ENCODE measurements at places on chromosomes 11 and 22.

- DNase-seq, result no peak
Measured at GRCh38 chr11:62556875-62557631, 10.4 kb upstream of the AHNAK start.

GRCh38 chr22:38601221-38601764 lies 31.3 kb upstream of the DMC1 start:
- no peak for DNase-seq

- no peak for DNase-seq
Measured at GRCh38 chr11:96338910-96339705, 3.9 kb downstream of the MAML2 start.

- DNase-seq, result peak; percentile 71
Measured at GRCh38 chr11:64887757-64888405, 9.5 kb upstream of the EHD1 start.

DNA sequence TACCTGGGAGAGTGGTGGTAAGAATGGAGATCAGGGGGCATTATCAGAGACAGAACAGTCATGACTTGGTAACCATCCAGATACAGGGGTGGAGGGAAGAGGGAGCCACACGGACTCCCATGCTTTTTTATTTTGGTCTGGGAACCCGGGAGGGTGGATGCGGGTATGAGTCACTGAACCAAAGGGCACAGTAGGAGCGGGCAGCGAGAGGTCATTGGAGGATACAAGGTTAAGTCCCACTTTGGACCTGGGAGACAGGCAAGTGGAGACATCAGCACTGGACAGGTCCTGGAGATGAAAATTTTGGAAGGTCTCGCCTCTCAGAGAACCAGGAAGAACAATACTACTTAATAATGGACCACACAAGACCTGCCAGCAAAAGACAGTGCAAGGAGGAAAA lies 6.7 kb downstream of the HDHD5 start:
- DNase-seq, result no peak

GRCh38 chr22:30885591-30885990 lies 83.0 kb downstream of the MORC2 start:
- DNase-seq, result no peak

DNA sequence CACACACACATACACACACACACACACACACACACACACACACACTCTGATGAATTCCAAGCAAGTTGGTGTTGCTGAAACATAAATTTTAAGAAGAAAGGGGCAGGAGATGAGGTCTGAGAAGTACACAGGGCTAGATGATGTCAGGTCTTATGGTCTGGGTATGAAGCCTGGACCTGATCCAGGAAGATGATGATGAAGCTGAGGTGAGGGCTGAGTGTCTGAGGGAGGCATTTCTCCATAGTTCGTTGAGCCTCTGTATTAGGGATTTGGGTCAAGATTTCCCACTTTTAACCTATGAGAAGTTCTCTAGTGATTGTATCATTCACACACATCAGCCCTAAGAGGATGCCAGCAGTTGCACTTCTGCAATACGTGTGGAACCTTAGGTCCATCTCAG lies 32.6 kb downstream of the KREMEN1 start:
- no peak for DNase-seq

DNA sequence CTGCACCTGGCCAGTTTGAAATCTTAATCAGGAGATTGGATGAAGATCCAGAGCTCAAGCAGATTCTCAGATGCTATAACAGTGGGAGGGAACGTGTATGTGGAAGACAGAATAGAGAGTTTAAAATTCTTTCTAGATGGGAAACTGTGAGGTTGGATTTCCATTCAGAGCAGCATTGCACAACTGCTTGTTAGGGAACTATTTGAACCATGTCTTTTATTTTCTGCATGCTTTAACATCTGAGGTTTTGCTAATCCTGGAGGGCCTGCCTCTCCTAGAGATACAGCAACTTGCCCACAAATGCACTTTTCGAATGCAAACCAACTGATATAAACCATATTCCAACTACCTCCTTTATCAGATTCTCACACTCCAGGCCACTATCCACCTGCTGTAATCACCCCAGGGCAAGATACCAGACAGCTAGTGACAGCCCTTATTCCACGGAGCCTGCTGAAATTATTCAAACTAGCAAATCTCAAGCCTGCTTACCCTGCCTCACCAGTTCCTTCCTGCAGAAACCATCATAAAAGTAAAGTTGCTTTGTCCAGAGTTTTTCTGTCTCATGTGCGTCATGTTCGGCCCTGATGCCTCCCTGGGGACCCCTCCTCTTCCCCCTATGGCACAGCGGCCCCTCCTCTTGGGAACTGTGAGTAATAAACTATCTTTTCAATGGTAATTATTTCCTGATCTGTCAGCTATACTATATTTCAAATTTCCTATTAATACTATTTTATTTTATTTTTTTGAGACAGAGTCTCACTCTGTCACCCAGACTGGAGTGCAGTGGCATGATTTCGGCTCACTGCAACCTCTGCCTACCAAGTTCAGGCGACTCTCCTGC lies 18.4 kb upstream of the SEC14L4 start:
- no peak for DNase-seq

- DNase-seq, result peak; percentile 38
Measured at GRCh38 chr11:47216121-47216798, 1.5 kb downstream of the DDB2 start.

DNA sequence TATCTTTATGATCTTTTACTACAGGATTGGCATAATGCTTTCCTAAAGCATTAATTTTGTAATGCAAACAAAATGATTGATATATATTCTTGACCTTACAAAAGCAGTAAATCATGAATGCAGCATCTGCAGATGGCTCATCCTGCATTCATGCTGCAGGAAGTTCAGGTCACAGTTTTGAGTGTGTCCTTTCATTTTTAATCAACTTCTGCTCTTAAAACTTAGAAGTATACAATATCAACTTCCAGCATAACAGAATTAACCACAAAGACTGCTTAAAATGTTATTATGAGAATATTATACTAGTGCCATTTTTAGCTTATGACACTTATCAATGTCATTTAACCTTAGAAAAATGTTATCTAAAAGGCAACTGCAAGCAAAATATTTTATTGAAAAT lies 54.0 kb downstream of the SLC36A4 start:
- DNase-seq, result no peak

DNA sequence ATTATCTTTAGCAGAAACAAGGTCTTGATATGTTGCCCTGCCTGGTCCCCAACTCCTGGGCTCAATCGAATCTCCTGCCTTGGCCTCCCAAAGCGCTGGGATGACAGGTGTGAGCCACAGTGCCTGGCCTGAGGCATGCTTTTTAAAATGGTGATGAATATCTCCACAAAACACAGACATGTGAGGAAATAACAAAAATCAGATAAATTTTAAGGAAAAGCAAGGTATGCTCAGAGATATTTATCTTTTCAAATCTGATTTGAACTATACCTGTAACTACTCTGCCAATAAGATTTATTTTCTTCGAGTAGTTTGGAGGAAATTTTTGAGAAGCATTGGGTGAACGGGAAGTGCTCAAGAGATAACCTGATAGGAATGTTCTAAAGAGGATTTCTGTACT lies 35.9 kb upstream of the MMP20 start:
- DNase-seq, result no peak

- no peak for DNase-seq
Measured at GRCh38 chr11:101478587-101479369, 105.0 kb downstream of the TRPC6 start.

DNA sequence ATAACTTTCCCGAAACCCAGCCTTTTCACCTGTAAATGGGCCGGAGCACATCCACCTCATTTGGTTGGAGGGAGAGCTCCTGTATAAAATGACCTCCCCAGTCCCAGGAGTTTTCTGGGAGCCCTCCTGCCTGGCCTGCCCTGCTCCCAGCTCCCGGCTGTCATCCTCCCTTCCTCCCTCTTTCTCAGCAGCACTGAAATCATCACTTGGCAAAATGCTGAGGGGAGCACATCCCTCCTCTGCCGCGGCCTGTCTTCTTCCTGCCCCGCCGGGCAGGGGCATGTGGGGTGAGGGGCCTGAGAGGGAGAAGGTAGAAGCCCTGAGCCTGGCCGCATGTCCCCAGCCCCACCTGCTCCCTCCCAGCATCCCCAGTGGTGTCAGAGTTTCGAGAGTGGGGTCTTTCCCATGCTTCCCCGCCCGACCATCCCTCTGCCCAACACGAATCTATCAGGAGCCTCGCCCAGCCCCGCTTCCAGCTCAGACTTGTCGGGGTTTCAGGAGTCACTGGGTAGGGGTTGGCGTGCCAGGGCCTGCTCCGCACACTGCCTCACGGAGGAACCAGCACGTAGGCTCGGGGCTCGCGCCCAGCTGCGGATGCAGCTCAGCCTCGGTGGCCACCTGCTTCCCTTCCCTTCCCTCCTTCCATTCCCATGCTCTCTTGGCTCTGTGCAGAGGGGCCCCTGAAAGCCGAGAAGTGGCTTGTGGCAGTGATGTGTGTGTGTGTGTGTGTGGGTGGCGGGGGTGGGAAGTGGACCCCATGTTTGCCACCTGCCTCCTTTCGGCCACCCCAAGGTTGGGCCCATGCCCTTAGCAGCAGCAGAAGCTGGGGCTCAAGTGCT lies 37.1 kb downstream of the NECTIN1 start:
- no peak for DNase-seq
